Posterior vena cava (tissue), 2 donors: ENCODE measurements at places on chromosomes 4 and X. TPM values are rescaled to one million over a fixed set of nuclear protein-coding genes. Genes with fewer than 3 reads are reported as not detected.

The ELK1 gene
- 30.7 TPM for total RNA-seq

DNA sequence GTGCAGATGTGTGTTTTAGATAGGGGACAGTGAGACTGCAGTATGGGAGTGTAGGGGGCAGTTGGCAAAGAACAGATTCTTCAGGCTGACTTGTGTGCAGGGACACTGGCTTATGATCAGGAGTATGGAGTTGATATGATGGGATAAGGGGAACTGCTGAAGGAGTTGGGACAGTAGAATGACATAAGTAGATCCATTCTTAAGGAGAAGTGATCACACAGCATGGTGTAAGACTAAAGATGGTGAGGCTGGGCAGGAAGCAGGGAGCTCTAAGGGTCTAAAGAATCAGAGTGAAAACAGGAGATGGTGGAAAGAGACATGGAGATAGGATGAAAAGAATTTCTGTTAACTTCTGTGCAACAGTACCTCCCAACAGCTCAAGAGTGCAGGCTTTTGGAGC is 70.7 kb downstream of the REELD1 start:
- no peak for DNase-seq

DNA sequence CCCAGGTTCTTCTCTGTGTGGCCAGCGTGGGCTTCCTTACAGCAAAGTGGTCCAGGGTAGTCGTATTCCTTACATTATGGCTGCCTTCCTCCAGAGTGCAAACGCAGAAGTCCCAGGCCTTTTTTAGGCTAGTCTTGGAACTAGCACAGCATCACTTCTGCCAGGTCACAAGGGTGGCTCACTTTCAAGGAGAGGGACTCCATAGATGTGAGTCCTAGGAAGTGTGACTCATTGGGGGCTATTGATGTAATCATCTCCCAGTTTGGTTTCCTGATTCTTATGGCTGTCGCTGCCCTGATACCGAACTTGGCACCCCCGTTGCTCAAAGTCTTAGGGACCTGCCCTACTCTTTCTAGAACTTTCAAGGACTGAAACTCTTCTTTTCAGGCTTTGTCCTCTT is 140.0 kb downstream of the DCK start:
- no peak for DNase-seq

DNA sequence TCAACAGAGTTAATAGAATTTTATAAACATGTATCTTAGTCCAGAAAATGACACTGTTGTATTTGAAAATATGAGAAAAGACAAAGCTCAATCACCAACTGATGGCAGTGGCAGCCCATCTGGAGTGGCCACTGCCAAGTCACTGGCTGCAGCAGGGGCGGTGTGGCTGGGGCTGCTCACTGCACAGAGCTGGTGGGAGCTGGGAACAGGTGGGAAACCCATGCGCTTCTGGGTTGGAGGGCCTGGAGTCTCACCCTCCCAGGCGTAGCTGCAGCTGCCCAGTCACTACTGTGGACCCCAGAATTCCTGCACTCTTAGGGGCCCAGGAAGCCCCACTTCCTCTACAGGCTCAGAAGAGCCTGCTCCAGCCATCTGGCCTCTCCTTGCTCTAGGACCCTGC is 251.8 kb upstream of the NDST4 start:
- no peak for DNase-seq

DNA sequence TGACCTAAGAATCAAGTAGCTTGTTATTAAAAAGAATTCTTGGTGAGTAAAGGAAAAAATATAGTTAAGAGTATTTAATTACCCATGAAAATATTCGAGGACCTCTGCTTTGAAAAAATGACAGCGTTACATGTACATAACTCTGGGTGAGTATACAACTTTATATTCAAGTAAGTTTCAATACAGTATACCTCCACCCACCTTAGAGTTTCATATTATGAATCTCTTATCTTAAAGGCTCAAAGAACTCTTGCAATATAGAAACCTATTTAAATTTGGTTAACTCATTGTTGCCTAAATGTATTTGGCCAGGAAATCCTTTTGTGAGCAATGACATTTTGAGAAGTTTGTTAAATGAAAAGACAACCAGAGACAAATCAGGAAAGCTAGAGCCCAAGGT is 138.2 kb downstream of the QDPR start:
- no peak for DNase-seq
